ENCODE measurements at places on chromosomes 4 and X.

- DNase-seq, result no peak
Observed at GRCh38 chr4:149203256-149204001, 612.2 kb downstream of the IQCM start.

DNA sequence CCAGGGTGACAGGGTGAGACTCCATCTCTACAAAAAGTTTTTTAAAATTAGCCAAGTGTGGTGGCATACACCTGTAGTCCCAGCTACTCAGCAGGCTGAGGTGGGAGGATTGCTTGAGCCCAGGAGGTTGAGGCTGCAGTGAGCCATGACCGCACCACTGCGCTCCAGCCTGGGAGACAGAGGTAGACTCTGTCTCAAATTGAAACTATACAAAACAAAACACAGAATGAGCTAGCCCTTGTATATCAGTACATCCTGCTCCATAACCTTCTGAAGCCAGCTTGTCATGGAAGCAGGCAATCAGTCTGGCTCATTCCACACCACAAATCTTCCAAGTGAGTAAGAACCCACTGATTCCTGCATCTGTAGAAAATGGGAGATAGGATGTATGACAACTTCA is 49.0 kb downstream of the CD99L2 start:
- no peak for DNase-seq

GRCh38 chr4:25103418-25103817 is 56.8 kb downstream of the SEPSECS start:
- no peak for DNase-seq

DNA sequence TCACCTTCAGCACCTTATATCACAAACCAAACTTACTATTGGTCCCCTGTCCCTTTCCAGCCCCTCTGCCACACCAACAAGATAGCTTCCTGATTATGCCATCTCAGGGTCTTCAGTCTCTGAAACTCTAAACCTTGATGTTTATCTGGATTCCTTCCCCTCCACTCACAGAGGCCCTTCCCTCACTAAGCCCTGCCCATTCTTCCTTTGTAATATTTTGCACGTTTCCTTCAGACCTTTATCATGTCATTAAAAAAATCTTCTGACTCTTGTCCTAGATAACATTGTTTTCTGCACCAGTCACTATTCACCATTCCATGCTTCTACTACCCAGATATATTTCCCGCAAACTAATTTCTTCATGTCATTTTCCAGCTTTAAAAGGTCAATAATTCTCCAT is 17.7 kb upstream of the CEP135 start:
- DNase-seq, result no peak

- no peak for DNase-seq
Observed at GRCh38 chr4:88549815-88550214, 26.2 kb upstream of the PYURF start.

GRCh38 chr4:125123570-125124109 is 191.1 kb upstream of the FAT4 start:
- DNase-seq, result no peak

DNA sequence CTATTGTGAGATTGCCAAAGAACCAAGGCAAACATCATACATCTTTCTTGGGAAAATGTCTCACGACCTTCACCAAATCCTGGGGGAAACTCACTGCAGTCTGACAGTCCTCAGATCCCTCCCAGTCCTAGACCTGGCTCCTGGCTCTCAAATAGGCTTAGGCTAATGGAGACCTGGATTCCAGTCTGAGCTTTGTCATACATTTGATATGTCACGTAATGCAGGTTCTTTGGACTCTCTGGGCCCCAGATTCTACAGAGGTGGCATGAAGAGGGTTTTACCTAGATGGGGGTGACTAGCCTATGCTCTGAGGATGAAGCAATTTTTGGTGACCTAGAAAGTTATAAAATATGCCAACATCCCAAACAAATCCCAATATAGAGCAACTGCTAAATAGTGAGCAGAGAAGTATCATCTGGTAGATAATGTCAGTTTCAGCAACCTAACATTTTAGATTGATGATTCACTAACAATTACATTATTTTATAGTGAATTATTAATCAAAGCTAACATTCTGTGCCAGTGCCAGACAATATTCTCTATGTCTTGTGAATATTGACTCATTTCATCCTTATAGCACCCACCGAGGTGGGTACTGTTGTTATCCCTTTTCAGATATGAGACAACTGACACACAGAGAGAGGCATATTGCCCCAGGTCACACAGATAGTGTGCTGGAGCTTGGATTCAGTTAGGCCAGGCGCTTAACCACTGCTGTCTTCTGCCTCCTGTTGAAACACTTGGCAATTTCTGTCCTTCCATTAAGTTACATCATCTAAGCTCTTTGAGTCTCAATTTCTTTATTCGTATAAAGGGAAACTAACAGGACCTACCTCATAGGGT is 195.4 kb upstream of the MAMLD1 start:
- no peak for DNase-seq

GRCh38 chr4:5755679-5756078 is 44.7 kb downstream of the EVC start:
- DNase-seq, result no peak

- no peak for DNase-seq
Observed at GRCh38 chr4:2172161-2172560, 69.8 kb downstream of the HAUS3 start.

GRCh38 chrX:119685225-119686066 is 7.5 kb downstream of the SEPTIN6 start:
- DNase-seq, result no peak

GRCh38 chr4:7298619-7299009 is 106.3 kb downstream of the SORCS2 start:
- no peak for DNase-seq

- no peak for DNase-seq
Observed at GRCh38 chr4:123706973-123707372, 310.4 kb downstream of the SPRY1 start.

- no peak for DNase-seq
Observed at GRCh38 chrX:44245733-44246132, 97.7 kb downstream of the EFHC2 start.

DNA sequence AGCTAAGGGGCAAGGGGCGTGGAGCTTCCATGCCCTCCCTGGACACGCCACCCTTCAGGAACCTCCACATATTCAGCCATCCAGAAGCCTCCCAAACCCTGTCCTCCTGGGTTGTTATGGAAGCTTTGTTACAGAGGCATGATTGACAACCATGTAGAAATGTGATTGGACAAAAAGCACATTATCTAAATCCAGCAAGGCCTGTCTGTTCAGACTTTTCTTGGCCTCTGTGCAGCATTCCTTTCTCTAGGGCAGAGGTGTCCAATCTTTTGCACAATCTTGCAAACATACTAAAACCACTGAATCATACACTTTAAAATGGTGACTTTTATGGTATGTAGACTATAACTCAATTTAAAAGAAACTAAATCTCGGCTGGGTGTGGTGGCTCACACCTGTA is 12.7 kb downstream of the STEEP1 start:
- DNase-seq, result no peak

- DNase-seq, result no peak
Observed at GRCh38 chr4:21792736-21793135, 155.8 kb downstream of the KCNIP4 start.

GRCh38 chrX:12352922-12353321 is 214.6 kb downstream of the FRMPD4 start:
- no peak for DNase-seq

DNA sequence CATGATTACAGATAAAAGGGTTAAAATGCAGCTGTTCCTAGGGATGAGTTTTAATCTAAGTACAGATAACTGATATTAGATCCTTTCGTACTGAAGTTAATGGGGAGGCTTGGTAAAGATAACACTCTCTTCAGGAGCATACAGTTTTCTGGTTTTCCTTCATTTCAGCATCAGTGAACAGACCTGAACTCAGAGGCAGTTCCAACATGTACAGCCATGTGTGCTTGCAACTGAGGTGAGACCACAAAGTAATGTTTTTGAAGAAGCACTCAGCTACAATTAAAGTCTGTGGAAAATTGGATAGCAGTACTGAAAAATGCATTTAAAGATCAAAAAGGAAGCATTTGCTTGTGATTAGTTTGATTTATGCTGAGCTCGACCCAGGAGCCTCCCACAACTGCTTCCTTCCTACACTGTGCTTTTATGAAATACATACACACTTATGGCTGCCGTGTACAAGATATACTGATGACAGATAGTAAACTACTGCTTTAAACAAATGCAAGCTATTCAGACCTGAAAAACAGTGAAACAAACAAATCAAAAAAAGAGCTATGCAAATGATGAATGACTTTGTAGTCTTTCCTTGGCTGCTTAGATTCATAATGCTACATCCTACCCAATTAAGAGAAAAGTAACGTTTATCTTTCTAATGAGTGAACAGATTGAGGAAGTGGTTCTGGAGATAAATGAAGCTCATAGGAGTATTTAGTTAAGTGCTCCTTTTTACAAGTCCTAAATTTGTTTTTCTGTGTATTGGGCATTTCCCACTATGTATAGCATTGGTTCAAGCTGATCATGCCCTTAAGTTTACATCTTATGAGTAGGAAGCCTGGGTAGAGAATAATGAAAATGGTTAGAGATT is 68.4 kb downstream of the PDLIM5 start:
- DNase-seq, result no peak

- no peak for DNase-seq
Observed at GRCh38 chr4:183409934-183410333, 34.5 kb upstream of the CDKN2AIP start.

GRCh38 chr4:159289682-159290081 is 186.8 kb downstream of the RAPGEF2 start:
- DNase-seq, result no peak

- DNase-seq, result no peak
Observed at GRCh38 chrX:7272346-7272745, 124.4 kb upstream of the PUDP start.

GRCh38 chr4:15144249-15144966 is 142.1 kb downstream of the CPEB2 start:
- DNase-seq, result no peak

GRCh38 chr4:7161721-7162214 is 30.6 kb upstream of the SORCS2 start:
- no peak for DNase-seq

GRCh38 chr4:2485956-2486355 is 17.1 kb downstream of the RNF4 start:
- DNase-seq, result no peak

- no peak for DNase-seq
Observed at GRCh38 chrX:104172121-104172520, 5.9 kb downstream of the FAM199X start.

DNA sequence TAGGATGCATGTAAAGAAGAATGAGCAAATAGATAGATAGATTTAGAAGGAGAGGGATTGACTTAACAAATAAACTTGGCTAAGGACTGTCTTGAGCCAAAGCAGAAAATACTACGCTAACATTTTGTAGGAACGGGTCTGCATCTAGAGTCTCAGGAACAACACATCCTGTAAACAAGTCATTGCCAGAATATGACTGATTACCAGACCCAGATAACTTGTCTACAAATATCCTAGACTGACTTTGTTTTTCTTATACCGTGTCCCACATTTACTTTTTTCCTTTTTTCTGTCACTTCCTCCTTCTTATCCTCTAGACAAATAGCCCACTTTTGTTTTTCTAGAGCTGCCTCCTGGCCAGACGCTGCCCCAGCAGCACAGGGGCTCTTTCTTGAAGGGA is 393.6 kb downstream of the PDGFC start:
- DNase-seq, result no peak
